ENCODE measurements at places on chromosomes 4 and X.
A peak's percentile ranks its signal among the peaks of the same experiment; 100 is the strongest.

GRCh38 chrX:138011468-138011867, 445.5 kb downstream of the ZIC3 start:
- no peak for DNase-seq

DNA sequence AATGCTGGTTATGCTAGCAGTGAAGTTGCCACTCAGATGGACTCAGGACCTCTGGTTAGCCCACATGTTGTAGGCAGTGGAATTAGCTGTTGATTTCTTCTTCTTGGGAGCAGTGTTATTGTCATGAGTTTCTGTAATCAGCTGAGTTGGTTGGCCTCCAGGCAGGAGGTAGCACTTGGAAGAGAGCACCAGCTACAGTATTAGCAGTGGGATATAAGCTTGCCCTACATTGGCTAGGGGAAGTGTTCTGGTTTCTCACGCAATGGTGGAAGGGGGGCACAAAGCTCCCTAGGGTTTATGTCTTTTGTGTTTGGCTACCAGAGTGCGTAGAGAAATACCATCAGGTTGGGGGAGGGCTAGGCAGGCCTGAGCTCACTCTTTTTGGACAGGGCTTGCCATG, 34.0 kb upstream of the UCP1 start:
- no peak for DNase-seq

DNA sequence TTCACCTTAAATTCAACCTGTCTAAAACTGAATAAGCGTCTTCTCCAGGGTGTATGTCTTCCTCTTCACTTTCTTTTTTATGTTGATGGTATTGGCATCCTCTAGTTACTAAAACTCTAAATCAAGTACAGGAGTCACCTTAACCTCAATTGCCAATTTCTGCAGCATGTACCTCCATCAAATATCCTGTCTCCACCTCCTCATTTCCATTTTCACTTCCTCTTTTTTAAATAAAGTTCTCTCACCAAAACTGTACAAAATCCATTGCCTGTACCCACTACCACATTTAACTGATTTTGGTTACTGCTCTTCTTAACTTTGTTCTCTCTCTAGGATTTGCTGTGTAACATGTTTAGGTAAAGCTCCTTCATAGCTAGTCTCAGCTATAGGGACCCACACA, 9.2 kb upstream of the NPFFR2 start:
- DNase-seq = no peak

GRCh38 chrX:12877386-12877785, 10.5 kb downstream of the TLR7 start:
- no peak for DNase-seq

GRCh38 chr4:20255251-20255586, 3.5 kb downstream of the SLIT2 start:
- no peak for DNase-seq

DNA sequence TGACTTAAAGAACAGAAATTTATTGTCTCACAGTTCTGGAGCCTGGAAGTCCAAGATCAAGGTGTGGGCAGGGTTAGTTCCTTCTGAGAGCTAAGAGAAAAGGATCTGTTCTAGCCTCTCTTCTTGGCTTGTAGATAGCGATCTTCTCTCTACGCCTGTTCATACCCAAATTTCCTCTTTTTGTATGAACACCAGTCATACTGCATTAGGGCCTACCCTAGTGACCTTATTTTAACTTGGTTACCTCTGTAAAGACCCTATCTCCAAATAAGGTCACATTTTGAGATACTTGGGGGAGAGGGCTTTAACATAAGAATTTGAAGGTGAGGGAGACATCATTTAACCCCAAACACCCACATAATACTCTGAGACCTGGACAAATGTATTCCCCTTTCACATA, 55.6 kb upstream of the SPP1 start:
- no peak for DNase-seq

DNA sequence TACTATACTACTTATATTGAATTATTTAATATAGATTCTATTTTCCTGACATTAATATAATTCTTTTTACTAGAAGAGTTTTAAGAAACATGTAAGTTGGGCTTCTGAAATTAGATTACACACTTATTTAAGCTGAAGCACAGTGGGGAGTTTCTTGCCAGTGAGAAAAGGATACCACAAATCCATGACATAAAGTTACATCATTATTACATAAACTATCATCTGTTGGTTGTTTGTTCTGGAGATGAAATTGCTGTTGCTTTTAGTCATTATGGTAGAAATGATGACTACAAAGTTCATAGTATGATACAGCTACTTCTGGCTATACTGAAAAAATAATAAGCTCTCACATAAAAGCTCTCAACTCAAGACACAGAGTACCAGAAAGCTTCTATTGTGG, 880.4 kb downstream of the PCDH18 start:
- no peak for DNase-seq

DNA sequence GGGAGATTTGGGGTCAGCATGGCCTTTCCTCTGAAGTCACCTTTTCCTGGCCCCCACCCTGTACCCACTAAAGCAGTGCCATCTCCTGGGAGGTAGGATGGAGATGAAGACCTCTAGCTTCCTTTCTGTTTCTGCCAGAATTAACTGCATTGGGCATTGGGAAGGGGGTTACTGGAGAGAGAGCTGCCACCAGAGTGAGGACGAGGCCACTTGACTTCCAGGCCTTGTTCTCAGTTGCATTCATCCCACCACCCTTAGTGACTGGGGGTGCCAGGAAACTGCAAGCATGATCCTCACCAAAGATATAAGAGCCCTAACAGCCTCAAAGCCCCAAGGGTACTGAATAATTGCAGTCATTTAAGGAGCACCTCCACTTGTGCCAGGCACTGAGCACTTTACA, 15.8 kb downstream of the SASH3 start:
- DNase-seq = no peak

GRCh38 chr4:1356181-1356998, 9.4 kb downstream of the UVSSA start:
- DNase-seq = peak; percentile 93

Measured in H1 (cell line).